Effector CD4-positive, alpha-beta T cell (primary cell): ENCODE measurements at places on chromosomes 2 and 18.

DNA sequence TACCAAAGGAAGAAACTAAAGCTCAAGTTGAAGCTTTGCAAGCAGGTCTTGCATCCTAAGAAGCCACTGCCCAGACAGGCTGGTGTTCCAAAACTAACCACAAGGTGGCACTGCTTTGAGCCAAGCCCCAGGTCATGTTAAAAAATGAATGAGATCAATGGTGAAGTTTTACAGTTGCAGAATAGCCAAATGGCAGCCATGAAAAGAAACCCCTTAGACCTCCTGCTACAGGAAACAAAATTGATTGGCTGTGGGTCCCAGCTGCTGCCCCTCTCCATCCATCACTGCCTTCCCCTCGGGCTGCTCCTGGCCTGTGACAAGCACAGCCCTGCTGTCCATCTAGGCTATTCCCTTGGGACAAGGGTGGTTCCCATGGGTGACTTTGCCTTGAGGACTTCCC, 20.7 kb upstream of the MREG start:
- DNase-seq: peak; percentile 70

DNA sequence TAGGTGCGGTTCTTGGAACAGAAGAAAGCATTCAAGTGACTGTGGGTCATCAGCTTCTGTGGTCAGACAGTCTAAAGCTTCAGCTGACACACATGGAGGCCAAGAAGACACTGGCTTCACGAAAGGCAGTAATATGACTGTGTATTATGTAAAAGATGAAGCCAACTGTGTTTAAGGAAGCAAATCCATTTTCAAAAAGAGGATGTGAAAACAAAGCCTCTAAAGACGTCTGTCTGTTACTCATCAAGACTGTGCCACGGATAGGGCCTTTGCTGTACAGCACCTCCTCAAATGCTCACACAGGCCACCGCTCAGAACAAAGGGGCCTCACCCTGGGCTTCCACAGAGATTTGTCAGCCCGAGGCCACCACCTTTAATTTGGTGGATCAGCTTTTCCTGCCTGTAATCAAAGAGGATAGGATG, 21.1 kb upstream of the TMEM163 start:
- no peak for DNase-seq

DNA sequence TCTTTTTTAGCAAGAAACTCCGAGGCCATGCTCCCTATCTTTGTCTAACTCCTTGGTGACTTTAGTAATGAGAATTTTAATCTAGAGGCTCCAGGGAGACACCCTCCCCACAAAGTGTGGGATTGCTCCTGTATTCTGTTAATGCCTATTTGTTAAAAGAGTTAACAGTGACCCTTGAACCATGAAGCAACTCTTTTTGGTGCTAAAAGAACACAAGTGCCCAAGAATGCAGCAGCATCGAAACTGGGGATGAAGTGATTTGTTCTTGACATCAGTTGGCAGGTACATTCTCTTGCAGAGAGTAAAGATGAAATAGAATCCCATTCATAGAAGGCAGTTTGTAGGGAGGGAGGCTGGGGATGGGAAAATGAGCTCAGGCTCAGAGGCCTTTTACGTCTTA, 50.0 kb downstream of the FMNL2 start:
- no peak for DNase-seq

- no peak for DNase-seq
Observed at GRCh38 chr2:91748902-91749301, 3057.4 kb downstream of the RPIA start.

DNA sequence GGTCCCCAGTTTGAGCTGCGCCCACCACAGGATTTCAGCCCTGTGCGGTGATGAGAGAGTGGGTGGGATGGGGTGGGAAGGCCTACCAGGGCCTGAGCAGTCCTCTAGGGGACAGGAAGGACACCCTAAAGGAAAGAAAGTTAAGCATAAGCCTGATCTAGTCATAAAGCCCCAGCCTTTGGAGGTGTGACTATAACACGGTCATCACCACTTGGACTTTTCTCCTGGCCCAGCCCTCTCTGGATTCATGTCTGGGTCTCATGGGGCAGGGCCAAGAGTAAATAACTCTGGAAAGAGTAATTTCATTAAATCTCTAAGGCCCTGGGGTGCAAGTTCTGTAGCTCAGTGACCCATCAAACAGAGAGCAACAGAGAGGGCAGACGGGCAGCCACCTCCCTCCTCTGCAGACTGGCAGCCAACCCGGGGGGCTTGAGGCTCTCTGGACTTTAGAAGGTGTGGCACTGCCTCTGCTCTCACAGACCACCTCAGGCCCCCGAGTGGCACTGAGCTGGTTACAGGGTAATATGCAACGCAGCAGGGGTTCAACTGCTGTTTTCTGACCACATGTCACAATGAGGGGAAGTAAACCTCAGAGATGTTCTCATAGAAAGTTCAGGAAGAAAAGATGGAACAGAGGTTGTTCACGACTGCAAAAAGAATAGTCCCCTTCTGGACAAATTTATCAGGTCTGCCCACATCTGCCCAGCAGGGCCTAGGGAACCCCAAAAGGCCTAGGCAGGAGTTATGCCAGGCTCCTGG, 41.5 kb downstream of the TGFA start:
- no peak for DNase-seq

DNA sequence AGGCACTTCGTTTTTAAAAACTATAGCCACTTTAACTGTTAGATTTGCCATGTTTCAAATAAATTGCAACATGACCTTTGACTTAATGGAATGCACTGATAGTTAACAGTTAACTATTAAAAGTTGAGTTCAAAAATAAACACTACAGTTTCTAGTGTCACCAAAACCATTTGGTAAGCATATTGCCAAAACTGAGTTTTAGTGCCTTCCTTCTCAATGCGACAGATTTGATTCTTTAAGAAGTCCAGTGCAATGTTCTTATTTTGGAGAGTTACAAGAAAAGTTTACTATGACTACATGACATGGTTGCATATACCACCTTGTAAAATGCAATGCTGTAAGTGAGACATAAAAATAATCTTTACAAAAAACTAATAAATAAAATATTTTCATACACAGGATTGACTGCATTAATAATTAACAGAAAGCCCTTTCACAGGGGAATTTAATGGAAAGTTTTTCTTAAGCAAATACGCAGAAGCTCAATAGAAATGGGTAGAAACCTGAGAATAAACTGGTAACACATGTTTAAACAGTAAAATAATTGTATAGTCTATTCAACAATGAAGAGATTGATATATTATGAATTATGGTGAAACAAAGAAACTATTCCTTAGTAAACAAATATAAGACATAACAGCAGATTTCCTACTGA, 53.8 kb downstream of the GRB14 start:
- DNase-seq: no peak

GRCh38 chr2:111182121-111182520, 61.4 kb downstream of the BCL2L11 start:
- DNase-seq: no peak

GRCh38 chr18:21851327-21851961, 110.9 kb downstream of the MIB1 start:
- DNase-seq: no peak

DNA sequence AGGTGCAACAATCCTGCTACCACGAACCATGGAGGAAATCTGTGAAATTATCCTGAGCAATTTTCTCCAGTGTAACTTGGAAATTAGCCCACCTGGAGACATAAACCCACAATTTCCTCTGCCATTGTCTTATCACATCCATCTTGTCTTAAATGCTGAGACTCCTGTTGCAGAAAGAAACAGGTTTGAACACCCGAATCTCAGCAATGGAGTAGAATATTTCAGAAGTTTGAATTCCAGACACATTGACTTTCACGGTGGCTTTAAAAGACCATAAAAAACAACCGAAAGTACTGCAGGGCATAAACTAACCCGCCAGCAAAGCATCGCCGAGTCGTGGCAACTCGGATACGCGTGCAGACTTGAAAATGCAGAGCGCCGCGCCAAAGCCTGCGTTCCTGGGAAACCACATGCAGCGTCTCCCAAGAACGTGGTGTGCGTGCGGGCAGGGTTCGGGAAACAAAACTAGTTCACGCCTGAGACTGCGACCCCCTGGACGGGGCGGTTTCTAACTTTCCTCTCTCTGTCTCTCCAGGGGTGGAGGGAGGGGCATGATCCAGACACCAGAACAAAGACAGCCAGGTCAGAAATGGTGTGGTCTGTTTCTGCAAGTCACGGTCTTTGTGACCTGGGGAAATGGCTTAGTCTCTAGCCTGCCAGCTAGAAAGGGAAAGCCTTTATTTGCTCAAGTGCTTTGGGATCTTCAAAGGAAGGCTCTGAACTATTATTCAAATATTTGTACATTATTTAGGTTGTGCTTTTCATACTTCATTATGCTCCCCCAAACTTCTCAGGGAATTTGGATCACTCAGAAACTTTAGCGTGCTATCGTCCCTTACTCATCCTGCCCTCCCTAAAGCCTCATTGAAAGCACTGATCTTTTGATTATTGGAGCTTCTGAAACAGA, 26.9 kb upstream of the KCTD1 start:
- no peak for DNase-seq

DNA sequence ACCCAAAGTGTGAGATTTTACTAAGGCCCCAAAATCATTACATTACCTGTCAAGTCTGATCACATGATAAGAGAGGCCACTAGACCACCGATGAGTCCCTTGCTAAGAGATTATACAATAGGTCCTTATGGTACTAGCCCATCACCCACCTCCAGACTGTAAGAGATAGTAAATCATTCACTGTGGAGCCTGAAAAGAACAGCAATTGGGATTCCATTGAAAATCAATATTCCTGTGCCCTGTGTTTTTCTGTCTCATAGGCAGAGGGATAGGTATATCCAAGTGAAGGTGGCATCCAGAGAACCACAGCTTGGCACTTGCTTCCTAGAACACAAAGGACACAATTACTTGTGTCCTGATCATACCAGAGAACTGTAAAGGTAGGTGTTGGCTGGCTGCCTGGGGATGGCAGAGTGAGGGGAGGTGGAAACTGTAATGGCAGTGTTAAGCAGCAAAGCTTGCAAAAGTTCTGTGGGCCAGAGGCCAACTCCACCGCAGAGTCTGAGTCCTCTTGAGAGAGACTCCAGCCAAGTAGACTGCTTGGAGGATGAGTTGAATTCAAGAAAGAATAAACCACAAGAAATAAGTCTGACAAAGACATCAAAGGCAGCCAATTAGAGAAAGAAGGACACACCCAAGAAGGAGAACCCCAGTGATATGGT, 102.0 kb upstream of the PIEZO2 start:
- no peak for DNase-seq

DNA sequence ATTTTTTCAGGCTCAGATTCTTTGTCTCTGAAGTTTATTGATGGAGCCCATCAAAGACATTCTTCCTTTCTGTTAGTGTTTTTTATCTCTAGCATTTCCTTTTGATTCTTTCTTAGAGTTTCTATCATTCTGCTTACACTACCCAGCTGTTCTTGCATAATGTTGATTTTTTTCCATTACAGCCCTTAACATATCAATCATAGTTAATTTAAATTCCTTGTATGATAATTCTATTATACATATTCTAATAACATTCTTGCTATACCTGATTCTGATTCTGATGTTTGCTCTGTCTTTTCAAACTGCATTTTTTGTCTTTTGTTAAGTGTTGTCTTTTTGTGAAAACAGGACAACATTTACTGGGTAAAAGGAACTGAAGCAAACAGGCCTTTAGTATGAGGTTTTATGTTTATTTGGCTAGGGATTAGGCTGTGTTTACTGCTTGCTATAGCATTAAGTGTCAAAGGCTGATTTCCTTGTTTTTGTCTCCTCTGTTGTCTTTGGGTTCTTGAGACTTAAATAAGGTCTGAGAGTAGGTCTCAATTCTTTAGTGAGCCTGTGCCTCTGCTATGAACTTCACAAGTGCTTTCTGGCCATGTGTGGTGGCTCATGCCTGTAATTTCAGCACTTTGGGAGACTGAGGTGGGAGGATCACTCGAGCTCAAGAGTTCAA, 8.0 kb upstream of the STAM2 start:
- no peak for DNase-seq

DNA sequence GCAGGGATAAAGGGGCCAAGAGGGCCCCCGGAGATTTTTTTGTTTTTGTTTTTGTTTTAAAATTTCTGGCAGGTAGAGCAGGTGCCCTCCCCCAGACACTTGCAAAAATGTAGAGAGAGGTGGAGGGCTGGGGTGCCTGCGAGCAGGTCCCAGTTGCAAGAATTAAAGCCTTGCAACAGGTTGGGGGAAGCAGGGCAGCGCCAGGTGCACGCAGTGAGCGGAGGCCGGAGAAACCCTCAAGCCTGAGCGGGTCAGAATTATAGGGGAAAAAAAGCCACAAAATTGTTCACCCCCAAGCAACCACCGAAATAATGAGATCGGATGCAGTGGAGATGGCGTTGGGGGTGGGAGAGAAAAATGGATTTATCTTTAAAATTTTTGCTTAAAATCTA, 527 bp downstream of the IGFBP5 start:
- DNase-seq: no peak

DNA sequence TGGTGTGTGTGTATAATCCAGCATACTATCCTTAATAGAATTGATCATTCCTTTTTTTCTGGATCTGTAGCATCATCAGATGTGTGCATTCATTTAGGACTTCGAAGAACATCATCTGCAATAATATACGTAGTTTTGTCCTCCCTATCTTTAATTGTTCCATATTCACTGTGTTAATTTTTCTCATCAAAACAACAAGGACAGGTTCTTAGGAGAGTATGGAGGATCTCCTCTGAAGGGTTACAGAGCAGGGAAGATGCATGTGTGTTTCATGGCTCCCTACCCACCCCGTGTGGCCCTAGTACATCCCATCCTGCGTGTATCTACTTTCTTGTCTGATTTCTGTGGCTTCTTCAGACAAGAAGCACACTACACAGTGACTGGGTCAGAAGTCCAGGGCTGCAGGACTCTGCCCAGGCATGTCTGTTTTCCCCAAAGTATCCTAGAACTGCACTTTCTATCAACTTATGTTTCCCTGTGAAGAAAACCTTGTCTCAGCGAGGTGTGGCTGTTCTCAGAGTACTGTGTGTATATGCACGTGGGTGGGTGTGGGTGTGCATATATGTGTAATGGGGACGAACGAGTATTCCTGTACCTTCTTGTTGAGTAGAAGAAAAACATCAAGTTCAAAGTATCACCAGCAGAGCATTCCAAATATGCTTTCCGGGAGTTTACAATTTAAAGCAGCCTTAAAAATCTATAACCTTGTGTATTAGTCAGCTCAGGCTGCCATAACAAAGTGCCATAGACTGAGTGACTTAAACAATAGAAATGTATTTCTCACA, 220.4 kb upstream of the FOSL2 start:
- no peak for DNase-seq
